ENCODE measurements at places on chromosomes 6 and 20.
A peak's percentile ranks its signal among the peaks of the same experiment; 100 is the strongest.

- DNase-seq: no peak
These were observed 170.6 kb downstream of the TRMT11 start for GRCh38 chr6:126156973-126157372.

- DNase-seq: no peak
These were observed 108.7 kb downstream of the FOXA2 start for GRCh38 chr20:22475662-22476061.

DNA sequence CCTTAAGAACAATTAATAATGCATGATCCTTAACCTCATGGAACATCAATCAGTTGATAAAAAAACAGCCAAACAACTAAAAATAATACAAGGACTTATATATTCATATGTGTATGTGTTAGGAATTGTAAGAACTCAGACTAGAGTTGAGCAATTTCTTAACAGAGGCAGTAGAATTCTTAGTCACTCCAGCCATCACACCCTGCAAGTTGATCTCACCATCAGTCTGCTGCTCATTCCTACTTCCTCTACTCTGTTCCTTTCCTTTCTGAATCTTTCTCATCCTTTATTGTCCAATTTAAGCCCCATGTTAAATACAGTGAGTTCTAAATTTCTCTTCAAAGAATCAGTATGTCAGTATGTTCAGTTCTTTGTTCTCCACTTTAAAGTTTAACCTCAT lies 2.6 kb downstream of the ZNF165 start:
- no peak for DNase-seq

- no peak for DNase-seq
These were observed 15.4 kb downstream of the SNPH start for GRCh38 chr20:1281279-1282057.

GRCh38 chr6:157981132-157981394 lies 600 bp upstream of the SYNJ2 start:
- DNase-seq: no peak

- no peak for DNase-seq
These were observed 68.2 kb downstream of the NOX3 start for GRCh38 chr6:155387481-155387880.

DNA sequence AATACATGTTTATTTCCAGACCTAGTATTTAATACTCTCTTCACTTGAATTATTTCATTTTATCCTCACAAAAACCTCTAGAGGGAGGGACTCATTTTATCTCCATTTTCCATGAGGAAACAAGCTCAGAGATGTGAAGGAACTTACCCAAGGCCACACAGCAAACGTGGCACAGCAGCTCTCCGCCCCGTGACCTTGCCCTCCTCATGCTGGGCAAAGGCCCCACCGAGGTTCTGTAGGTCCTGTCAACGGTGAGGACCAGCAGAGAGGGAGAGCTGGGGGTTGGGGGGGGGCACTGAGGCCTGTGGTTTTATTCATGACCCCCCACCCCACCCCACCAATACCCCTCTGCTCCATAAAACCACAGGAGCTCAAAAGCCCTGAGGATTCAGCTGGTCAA lies 40.9 kb upstream of the TLDC2 start:
- no peak for DNase-seq

DNA sequence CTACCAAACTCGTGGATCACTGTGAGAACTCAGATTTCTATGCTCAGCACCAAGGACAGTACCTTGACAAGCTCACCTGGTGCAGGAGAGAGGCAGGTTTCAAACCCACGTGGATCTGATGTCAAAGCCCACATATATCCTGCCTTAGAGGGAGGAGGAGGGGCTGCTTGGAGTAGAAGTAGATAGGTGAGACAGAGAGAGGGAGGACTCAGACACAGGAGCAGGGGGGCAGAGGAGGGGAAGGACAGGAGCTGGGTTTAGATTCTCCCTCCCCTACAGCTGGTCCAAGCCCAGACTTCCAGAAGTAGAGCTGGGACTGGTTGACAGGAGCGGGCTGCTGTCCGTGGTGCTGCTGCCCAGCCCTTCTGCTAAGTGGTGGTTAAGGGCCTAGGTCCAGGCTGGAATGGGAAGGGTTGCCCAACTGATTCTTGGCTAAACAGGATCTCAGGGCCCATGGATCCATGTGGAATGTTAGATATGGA lies 77.5 kb downstream of the CDH22 start:
- DNase-seq: no peak

DNA sequence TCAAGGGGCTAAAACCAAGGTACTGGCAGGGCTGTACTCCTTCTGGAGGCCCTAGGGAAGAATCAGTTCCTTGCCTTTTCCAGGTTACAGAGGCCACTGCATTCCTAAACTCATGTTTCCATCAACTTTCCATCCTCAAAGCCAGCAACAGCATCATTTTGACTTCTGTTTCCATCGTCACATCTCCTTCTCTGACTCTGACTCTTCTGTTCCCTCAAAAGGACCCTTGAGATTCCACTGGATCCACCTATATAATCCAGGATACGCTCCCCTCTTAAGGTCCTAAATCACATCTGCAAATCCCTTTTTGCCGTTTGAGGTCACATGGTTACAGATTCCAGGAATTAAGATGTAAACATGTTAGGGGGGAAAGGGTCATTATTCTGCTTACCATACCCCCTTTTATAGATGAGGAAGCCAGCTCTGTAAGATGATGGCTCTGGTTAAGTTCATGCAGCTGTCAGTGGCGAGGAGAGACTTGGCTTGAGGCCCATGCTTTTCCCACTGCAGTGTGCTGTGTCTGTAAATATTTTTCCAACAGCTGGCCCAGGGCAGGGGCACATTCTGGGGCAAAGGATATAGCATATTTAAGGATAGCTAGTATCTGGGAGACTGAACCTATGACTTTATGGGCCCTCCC lies 114.6 kb downstream of the TNFRSF21 start:
- no peak for DNase-seq

DNA sequence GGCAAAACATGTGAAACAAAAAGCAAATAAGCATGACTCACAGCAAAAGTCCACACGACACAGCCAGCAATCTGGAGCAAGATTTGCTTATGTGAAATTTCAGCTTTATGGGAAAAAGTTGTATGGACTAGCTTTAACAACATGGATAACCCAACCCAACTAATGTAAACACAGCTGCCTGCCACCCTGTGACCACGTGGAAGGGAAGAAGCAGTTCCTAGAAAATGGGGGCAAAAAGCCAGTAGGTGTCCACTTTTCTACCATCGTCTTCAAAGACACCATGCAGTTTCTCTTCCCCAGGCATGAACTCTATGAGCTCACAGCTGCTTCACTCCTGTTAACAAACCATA lies 425.4 kb upstream of the RNF217 start:
- no peak for DNase-seq

- no peak for DNase-seq
These were observed 203.1 kb downstream of the TSHZ2 start for GRCh38 chr20:53175135-53175780.

GRCh38 chr6:21611485-21611884 lies 17.9 kb downstream of the SOX4 start:
- DNase-seq: no peak

GRCh38 chr20:18645851-18646250 lies 58.0 kb downstream of the DTD1 start:
- DNase-seq: no peak

- DNase-seq: no peak
These were observed 142.5 kb downstream of the SLC24A3 start for GRCh38 chr20:19354950-19355349.

GRCh38 chr20:856361-856775 lies 22.9 kb downstream of the FAM110A start:
- peak; percentile 36 for DNase-seq

DNA sequence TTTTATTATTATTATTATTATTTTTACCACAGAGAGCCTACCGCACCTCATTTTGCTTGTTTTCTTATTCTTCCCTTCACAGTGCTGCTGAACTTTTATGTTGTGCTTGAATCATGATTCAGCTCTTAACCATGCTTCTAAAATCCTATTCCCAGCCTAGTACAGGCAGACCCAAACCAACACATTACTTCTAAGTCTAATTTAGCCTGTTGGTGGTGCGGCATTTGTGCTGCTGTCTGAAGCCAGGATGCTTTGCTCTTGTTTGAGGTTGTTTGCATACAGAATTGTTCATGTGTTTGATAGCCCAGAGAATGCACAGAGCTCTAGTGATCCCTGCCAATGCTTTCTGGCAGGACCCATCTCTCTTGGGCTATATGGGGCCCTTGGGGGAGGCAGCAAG lies 213.5 kb upstream of the KCNG1 start:
- no peak for DNase-seq

DNA sequence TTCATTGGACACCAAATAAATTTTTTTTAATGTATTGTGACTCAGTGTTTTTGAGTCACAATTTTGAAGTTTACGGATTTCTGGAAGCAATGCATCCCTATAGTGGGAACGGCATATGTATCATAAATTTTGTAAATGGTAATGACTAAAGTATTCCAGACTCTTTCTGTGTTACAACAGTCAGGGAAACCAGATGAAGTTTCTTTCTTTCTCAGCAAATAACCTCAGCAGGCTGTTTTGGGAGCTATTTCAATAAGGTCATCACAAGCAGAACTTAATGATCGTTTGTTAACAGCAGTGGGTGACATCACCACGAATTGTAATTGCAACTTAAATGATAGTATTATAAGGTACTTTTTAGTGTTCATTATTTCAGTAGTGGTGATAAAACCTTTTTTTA lies 52.0 kb downstream of the HIVEP1 start:
- no peak for DNase-seq

DNA sequence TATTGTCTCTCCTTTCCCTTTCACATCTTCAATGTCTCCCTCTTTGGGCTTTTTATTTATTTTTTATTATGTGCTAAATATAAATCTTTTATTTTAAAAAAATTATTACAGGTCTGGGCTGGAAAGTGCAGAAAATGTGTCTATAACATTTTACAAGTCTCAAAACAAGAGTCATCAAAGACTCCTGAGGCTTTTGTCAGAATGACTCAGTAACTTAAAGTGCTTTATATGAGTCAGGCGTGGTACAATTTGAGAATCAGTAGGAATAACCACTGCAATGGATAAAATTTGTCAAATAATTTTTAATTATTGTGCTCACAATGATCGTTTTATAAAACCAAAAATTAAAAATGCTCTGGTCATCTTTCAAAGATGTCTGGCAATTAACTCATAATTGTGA lies 193.9 kb downstream of the MMUT start:
- no peak for DNase-seq

GRCh38 chr6:75463061-75463460 lies 30.5 kb downstream of the FILIP1 start:
- DNase-seq: no peak

GRCh38 chr20:3312940-3313682 lies 74.1 kb upstream of the SLC4A11 start:
- no peak for DNase-seq

Data from stimulated activated CD8-positive, alpha-beta memory T cell treated with anti-CD3 and anti-CD28 coated beads, Interleukin-7, amount 100 ng/mL, for 4 hours (primary cell).